NCI-H1092 treated with DMSO at 0.1 percent for 48 hours (cell line): ENCODE measurements at places on chromosomes 11 and 22.

DNA sequence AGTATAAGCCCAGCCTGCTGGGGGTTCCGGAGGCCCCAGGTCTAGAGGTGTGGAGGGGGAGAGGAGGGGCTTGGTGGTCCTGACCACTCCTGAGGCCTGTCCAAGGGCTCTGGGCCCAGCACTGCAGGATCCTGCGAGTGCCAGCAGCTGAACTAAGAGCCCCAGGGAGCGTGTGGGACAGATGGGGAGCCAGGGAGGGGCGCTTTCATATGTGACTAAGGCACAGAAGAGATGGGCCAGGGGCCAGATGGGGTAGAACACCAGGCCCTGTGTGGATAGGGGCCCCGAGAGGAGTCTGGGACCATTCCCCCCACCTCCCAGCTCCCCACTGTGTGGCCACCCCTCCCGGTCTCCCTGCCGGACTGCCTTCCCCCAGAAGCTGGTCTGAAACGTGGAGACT is 18.4 kb downstream of the MAFF start:
- DNase-seq, result no peak

- no peak for DNase-seq
Observed at GRCh38 chr11:95404370-95404769, 173.4 kb upstream of the SESN3 start.

- no peak for DNase-seq
Observed at GRCh38 chr11:123778511-123778910, 24.2 kb upstream of the OR6X1 start.

DNA sequence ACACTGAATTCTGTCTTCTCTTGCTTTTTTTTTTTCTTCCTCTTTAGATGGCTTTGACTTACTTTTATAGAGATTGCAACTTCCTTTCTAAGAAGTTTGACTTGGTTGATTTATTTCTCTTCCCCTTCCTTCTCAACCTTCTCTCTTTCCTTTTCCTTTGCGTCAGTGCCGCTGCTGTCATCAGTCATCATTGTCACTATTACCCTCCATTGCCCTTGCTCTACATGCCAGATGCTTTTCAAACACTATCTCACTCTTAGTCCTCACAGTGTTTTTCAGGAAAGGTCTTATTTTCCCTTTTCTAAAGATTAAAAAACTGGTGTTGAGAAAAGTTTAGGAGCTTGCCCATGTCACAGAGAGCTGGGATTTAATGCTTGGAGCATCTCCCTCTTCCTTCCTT is 74.7 kb upstream of the C11orf87 start:
- DNase-seq, result no peak

GRCh38 chr11:126317432-126317755 is 13.5 kb downstream of the DCPS start:
- no peak for DNase-seq

- DNase-seq, result no peak
Observed at GRCh38 chr22:44919691-44920090, 90.1 kb downstream of the PHF21B start.

DNA sequence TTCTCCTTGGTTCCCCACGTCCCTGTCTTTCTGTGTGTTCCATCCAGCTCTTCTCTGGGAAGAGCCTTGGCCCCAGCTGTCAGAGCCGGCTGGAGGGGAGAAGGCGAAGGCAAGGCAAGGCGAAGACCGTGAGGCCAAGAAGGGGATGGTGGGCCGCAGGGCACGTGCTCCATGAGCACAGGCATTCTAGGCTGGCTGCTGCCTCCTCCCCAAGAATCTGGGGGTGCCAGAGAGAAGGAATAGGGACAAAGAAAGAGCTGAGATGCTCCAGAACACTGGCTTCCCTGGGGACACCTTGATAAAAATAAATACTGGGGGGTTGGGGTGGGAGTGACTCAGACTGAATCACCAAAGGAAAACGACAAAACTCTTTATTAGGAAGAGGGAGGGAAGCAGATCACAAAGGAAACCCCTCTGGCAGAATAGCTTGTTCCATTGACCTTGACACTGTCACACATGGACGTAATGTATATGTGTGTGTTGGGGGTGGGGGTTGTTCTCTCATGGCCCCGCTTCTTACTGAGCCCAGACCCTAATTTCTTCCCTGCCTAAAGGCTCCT is 52.5 kb downstream of the NECTIN1 start:
- no peak for DNase-seq

DNA sequence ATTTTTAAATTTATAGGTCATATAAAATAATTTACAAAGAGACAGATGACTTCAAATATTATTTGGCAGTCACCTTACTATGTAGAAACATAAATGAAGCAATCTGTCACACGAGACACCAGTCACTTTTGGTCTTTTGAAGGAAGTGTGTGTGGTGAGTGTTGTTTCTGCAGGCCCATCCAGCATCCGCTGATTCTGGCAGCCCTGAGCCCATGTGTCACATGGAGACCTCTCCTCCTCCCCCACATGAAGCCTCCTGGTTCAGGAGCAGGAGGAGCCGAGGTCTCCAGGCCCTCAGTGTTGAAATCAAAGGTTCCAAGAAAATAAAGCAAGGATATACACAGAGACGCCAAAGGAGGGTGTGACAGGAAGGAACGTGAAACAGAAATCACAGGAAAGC is 60.1 kb downstream of the ARFGAP3 start:
- DNase-seq, result no peak

DNA sequence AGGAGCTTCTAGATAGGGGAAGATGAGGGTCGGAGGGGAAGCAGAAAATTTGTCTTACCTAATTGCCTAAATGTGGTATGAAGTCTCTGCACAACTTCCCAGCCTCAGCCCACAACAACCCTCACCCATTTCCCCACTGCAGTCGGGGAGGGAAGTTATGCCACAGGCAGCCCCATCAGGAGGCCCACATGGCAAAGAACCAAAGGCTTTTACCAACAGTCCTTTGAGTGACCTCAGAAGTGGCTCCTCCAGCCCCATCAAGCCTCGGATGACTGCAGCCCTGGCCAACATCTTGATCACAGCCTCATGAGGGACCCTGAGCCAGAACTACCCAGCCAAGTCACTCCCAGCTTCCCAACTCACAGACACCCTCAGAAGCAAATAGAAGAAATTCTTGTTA is 54.8 kb downstream of the CHST1 start:
- no peak for DNase-seq
